ENCODE measurements at places on chromosomes 5 and 9.

GRCh38 chr5:98846520-98846919 lies 73.1 kb downstream of the RGMB start:
- DNase-seq, result no peak

DNA sequence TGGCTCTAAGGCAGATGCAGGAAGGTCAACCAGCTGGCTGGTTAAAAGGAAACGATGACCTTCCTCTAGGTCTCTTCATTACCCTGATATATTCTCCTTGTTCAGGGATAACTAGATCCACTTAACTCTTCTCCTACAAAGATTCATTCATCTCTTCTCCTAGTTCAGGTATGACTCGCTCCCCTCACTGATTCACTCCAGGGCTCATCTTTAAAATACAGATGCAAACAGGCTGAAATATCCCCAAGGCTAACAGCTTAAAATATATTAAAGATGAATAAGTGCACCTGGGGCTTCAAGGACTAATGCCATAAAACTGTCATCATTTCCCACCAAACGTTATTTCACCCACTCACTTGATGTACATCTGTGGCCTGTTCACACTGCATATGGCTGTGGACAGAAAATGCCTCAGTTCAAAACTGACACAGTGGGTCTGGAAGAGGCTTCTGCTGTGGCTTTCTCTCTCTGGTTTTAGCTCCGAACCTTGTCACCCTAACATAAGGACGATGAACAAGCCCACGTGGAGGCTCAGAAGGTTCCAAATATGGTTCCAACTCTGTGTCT lies 366.9 kb downstream of the DEPDC1B start:
- no peak for DNase-seq

- no peak for DNase-seq
These were observed 36.4 kb upstream of the DAPK1 start for GRCh38 chr9:87461256-87461655.

DNA sequence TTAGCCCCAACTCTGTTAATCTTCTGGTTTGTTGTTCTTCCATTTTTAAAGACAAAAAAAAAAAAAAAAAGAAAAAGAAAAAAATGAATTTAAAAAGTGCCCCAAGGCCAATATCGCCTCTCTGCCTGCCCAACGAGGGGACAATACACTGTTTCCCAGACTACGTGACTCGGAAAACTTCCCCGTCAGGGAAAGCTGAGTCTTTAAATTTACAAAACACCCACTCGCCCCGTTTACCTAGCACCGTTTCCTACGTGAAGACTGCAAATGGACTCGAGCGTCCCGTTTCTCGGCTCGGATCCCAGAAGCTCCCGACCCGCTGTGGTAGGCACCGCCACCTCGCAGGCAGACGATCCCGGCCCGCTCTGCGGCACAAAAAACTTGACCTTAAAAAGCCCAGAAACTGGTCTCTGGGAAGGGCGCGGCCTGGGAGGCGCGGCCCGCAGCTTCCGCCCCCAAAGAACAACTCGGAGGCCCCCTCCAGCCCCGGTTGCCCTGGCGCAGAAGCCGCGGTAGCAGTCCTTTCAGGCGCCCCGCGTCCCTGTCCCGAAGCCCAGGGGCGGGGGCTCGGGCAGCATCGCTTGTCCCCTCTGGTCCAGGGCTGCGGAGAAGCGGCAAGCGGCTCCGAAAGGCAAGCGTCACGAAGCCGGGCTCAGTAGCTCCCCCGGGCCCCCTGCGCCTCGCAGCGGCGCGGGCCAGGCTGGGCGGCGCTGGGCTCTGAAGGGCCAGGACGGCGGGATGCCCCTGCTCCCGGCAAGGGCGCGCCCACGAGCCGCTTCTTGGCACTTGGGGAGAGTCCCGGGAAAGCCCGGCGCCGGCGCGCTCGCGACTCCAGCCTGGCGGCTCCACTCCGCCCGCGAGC lies at the start of gene GCNT4:
TSS of gene GCNT4 (minus strand) at position 367 of the 862 bp plus-strand sequence. CDS start 22,521 bp downstream, outside the sequence.
- peak; percentile 38 for DNase-seq

DNA sequence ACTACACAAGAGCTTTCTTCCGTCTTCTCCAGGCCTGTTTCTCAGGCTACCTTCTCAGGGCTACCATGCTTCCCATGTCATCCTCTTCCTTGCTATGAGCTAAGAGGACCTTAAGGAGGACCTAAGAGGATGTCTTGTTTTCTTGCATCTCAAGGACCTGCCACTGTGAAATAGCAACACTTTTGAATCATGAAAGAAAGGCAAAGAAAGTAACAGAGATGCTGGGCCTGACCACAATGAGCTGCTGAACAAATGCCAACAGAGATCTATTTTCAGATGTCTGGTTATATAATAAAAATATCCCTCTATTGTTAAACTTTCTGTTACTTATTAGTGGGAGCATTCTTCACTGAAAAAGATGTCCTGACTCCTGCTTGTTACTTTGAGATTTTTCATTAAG lies 36.7 kb upstream of the ANXA1 start:
- no peak for DNase-seq
